Keratinocyte (primary cell): ENCODE measurements at places on chromosomes 3 and 15.

- DNase-seq = no peak
Measured at GRCh38 chr3:44334326-44334725, 4.2 kb upstream of the TCAIM start.

GRCh38 chr3:114034211-114034610, 22.1 kb downstream of the CCDC191 start:
- no peak for DNase-seq

DNA sequence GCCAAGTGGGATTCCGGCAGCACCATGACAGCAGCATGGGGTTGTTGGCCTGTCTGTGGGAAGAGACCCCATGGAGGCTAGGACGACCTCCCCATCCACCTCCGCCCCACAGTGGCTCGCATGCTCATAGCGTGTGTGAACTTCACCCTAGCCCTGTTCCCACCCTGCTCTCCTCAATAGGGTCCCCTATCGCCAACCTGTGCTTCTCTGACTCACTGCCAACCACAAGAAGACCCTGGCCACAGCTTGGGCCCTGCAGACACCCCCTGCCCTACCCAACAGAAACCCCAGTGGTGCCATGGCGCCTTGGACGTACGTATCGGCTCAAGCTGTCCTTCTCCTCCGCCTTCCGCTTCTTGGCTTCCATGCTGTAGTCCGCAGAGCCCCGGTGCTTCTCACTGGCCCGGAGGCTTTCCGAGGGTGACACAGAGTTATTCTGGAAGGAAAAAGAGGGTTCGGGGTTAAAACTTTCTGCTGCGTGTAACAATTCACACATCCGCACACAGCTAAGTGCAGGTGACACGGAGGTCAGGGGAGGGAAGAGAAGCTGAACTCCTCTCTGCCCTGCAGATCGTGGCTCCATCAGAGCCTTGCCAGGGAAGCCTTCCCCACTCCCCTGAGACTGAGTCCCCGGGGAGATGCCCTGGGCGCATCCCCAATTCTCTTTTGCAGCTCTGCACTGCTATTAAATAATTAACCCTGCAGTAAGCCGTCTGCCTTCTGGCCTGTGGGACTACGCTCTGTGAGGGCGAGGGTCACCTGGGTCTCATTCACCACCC, 37.3 kb downstream of the TLE3 start:
- DNase-seq = no peak

DNA sequence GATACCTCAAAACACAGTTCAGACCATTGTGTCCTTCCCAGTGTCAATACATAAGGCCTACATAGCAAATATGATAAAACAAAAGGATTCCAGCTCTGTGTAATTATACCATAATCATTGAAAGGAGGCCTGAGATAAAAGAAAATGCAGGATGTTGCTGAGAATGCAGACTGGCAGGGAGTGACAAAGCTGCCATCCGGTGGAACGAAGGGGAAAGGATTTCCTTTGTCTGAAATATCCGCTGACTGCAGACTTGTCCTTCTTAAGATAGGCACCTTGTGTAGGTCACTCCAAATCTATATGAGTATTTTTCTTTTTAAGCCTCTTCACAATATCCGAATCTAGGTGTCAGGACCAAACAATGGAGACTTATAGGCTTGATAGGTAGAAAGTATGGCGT, 108.0 kb downstream of the KCNH8 start:
- DNase-seq = no peak

GRCh38 chr3:49030321-49030720, 1.1 kb upstream of the IMPDH2 start:
- DNase-seq = no peak

GRCh38 chr15:64019764-64020163, 26.5 kb downstream of the DAPK2 start:
- no peak for DNase-seq

DNA sequence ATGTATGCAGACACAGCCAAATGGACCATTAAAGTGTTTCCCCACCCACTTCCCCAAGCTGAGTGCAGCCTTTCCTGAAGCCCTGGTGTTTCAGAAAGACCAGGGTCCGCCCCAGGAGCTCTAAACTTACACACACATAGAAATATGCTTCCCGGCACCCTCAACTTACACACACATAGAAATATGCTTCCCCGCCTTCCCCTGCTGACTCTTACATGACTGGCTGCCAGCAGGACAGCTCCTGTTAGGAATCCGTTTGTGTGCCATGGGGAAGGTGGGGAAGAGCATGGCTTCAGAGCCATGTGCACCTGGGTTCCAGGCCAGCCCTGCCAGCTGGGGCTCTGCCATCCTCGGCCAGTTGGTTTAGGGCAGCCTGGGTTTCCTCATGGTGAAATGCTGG, 3.6 kb downstream of the CLEC3B start:
- no peak for DNase-seq

- DNase-seq = no peak
Measured at GRCh38 chr15:28033443-28033842, 65.7 kb downstream of the OCA2 start.

GRCh38 chr15:31157644-31158069, 56.1 kb upstream of the TRPM1 start:
- no peak for DNase-seq

DNA sequence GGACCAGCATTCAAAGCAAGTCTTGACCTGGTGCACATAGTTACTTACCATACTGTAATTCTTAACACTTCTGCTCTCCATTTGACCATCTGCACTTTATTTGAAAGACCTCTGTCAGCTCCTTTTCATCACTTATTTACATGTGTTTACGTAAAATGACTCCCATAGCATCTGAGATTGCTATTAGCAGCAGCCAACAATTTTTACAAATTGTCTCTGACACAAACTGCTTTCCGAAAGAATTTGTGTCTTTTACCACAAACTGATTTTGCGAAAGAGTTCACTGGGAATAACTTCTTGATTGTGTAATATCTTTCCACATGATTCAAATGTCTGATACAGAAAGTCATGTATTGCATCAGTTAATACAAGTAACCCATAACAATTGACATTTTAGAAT, 144.1 kb upstream of the PEX5L start:
- no peak for DNase-seq

- no peak for DNase-seq
Measured at GRCh38 chr3:14305324-14305723, 97.1 kb upstream of the SLC6A6 start.

DNA sequence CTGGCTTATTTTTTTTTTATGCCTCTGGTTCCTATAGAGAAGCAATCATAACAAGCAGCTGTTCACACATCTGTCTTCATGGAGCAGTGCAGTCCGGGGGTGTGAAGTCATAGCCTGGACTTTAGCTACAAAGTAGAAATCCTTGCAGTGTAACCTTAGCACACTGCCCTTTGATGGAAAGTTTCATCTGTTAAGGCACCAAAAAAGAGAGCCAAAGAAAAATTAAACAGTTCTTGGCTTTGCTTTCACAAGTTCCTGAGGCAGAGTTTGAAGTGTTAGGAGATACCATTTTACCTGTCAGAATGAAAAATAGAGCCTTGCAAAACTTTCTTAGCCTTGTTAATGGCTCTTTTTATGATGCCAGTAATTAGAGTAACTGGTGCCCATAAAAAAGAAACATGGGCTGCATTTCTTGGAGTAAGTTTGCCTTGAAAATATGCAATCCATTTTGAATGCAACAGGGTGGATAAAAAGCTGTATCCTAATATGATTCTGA, 84.1 kb downstream of the PIK3R4 start:
- DNase-seq = no peak

- DNase-seq = no peak
Measured at GRCh38 chr3:153601374-153601853, 439.4 kb downstream of the RAP2B start.

DNA sequence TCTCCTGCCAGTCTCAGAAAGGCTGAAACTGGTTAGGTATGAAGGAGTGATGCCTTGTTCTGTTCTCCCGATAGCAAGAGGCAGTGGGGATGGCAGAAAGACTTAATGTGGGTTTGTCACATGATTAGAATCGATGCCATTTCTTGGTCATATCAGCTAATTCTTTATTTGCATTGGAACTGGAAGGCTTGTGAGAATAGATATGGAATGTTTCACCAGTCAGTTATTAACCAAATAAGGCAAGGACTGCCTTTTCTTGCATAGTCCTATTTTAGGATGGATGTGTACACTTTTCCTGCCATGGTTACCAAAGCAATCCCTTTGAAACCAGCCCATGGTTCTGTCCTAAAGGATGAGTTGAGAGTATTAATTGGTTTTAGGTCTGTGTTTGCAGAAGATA, 33.7 kb downstream of the FILIP1L start:
- no peak for DNase-seq

DNA sequence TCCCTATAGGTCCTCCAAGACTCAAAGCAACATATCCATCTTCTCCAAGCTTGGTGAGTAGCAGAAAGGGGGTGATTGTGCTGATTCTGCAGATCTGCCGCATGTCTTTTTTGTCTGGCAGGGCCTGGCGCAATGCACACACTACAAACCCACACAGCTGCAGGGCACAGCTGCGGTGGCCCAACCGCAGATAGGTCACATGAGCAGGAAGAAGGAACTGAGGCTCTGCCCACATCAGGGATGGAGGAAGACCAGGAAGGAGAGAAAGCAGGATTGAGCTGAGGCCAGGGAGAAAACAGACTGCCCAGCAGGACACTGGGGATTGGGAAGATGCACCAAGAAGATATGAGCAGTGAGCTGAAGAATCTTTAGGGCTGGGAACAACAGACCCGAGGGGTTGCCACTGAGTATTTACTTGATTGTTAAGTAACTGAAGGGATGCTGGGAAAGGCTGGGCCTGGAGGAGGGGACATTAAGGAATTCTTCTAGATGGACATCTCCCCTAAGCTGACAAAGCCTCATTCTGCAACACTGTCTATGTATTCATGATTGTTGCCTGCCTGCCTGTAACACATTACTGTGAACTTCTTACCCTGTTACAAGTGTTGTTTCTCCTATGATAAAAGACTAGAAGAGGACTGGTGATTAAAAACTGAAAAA, 126.7 kb downstream of the MYLK start:
- DNase-seq = no peak

DNA sequence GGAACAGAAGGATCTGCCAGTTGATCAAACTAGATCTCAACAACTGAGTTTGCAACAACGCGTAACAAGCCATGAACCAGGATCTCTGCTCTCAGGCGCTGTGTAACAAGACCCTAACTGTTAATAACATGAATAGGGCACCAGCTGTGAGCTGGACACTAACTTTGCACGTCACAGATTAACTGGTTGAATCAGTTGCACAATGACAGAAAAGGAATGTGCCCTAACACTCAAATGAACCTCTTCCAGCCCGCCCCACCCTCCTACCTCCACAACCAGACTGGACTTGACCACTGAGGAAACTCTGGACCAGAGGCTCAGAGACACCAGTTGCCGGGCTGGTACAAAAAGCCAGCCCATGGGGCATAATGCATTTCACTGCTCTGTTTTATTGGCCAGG, 34.3 kb downstream of the MCF2L2 start:
- no peak for DNase-seq

- DNase-seq = no peak
Measured at GRCh38 chr3:143472731-143473523, 353.4 kb downstream of the CHST2 start.

DNA sequence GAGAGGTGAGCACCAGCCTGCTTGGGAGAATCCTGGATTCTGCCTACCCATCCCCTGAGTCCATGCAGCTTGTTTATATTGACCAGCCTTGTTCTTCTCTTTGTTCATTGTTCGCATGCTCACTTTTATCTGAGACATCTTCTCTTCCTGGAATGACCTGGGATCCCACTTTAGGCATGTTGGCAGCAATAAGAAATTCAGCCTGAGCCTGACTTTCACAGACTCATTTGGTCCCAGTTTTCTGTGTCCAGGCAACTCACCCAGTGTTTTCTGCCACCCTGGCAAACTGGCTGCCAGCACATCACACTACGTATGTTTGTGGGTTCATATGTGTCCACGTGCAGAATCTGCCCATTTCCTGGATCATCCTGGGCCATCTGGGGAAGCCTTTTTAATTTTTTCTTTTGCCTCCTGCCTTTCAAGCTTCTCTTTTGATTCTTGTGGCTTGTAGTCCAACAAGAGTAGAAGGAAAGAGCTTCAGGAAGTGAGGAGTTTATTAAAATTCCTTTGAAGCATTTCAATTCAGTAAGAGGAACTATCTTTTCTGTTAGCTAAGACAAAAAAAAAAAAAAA, 199.9 kb downstream of the FNDC3B start:
- DNase-seq = no peak

GRCh38 chr3:11548721-11549131, 95.0 kb downstream of the VGLL4 start:
- no peak for DNase-seq

GRCh38 chr15:64333516-64333915, 22.5 kb downstream of the CSNK1G1 start:
- no peak for DNase-seq

DNA sequence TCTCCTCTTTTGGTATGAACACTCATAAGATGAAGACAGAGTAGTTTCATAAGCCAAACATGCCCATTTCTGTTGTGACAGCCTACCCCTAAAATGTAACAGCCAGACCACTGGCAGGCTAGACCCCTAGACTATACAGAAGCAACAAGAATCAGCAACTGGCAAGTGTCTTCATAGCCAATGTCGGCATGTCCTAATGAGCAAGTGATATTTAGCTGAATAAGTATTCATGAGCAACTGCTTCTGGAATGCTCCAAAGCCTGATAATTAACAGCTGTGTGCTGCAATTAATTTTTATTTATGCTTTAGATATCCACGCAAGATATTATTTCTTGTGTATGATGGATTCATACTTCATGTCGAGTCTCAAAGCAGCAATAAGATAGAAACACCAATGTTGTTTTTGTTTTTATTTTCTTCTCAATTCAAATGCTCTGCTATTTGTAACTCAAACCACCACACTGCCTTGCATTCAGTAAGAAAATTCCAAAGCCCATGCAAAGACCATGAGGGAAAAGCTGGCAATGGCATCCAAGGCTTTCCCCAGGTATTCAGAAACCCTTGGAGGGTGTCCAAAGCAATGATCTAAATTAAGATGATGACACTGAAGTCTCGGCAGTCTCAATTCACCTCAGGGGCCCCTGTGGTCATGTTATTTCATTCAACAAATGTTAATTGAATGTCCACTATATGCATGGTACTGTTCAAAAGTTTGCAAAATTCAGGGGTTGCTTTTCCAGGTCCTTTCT, 167.7 kb upstream of the NECTIN3 start:
- DNase-seq = no peak

- no peak for DNase-seq
Measured at GRCh38 chr3:105399611-105400010, 32.9 kb downstream of the ALCAM start.

- no peak for DNase-seq
Measured at GRCh38 chr3:191362037-191362436, 31.7 kb upstream of the UTS2B start.
